ENCODE measurements at places on chromosomes 4 and X.

GRCh38 chr4:73998040-73999011 is at the start of gene CXCL5:
CXCL5 (minus strand) TSS chr4:73998677; CDS start chr4:73998581, 96 bp downstream.
- peak; percentile 49 for DNase-seq

- no peak for DNase-seq
Observed at GRCh38 chr4:41028392-41029076, 185.8 kb downstream of the APBB2 start.

DNA sequence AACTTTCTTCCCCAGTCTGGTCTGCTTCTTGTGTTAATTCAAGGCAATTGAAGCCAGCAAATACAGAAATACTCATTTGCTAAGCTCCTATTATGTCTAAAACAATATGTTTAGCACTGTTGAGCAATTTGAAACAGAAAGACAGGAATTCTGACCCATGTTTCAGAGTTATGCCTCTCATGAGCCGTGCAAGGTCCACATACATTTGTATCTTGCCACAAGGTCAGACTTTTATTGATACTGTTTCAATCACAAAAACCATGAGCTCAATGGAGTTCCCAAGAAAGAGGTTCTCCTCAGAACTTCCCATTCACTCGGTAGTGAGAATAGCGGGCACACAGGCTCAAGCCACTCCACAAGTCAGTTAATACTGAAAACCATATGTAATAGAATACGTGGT is 47.6 kb upstream of the SPRY1 start:
- DNase-seq, result no peak

GRCh38 chrX:108186811-108187210 is 95.2 kb downstream of the ATG4A start:
- no peak for DNase-seq

- DNase-seq, result no peak
Observed at GRCh38 chr4:74066232-74066631, 27.7 kb upstream of the CXCL3 start.

- DNase-seq, result no peak
Observed at GRCh38 chr4:118587946-118588345, 97.2 kb upstream of the METTL14 start.

GRCh38 chr4:40672528-40673522 is 43.2 kb upstream of the RBM47 start:
- DNase-seq, result peak; percentile 90

DNA sequence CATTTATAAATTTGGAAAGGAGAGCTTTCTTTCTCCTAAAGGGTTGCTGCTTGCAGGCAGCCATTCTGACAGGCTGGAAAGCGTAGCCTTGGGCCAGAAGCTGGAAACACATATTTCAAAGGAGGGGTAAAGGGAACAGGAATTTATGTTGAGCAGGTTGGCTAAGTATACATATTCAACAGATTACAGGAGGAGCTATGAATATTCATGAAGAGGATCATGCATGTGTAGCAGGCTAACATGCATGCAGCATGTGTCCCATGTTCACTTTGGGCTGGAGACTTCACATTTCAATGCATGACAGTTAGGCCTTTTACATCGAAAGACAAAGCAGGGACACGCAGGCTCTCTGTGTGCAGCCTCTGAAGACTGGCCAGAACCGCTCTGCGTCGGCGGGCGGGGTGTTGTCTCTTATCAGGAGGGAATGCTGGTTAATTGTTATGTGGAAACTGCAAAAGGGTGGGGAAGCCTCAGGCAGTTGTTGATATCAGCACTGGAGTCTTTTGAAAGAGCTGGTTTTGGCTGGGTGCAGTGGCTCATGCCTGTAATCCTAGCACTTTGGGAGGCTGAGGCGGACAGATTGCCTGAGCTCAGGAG is 31.5 kb downstream of the CASP3 start:
- no peak for DNase-seq

DNA sequence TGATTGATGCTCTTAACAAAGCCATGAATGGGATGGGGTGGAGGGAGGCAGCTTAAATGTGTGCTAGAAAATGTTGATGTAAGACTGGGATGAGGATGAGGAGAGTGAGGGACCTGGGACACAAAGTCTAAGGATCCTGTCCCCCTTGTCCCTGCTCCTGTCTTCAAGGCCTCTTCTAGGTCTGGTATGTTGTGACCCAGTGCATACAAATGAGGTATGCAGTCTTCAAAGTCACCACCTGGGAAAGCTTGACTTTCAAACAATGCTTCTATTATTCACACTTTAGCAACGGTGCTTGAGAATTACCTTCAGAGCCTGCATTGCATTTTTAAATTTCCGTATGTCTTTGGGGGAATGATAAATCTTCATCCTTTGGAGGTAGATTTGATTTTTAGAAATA is 88.4 kb upstream of the SLC34A2 start:
- DNase-seq, result no peak

DNA sequence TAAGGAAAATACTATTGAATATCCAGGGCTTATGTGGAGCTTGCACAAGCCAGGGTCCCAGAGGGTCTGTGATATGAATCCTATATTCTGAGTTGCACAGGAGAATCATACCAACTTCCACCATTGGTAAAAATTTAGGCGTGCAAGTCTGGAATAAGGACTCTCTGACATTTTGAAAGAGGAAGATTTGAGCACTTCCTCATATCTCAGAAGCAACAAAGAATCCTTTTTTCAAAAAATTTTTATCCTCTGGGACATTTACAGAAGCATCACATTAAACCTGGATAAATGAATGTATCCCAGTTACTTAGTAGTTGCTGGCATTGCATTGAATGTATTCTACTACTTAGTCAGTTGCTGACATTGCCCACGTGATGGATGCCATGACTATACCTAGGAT is 24.2 kb upstream of the CAMK2D start:
- DNase-seq, result no peak

GRCh38 chr4:102564399-102565059 is 63.4 kb downstream of the NFKB1 start:
- peak; percentile 21 for DNase-seq

DNA sequence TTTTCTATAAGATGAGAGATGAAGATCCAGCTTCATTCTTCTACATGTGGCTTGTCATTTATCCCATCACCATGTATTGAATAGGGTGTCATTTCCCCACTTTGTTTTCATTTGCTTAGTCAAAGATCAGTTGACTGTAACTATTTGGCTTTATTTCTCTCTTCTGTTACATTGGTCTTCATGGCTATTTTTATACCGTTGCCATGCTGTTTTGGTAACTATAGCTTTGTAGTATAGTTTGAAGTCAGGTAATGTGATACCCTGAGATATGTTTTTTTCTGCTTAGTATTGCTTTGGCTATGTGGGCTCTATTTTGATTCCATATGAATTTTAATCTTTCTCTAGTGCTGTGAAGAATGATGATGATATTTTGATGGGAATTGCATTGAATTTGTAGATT is 514.3 kb downstream of the GBA3 start:
- no peak for DNase-seq

- DNase-seq, result no peak
Observed at GRCh38 chr4:47075262-47075661, 43.9 kb downstream of the GABRB1 start.

Measured in common myeloid progenitor, CD34-positive (primary cell).